NCI-H748 treated with DMSO at 0.1 percent for 48 hours (cell line): ENCODE measurements at places on chromosomes 4 and X.

DNA sequence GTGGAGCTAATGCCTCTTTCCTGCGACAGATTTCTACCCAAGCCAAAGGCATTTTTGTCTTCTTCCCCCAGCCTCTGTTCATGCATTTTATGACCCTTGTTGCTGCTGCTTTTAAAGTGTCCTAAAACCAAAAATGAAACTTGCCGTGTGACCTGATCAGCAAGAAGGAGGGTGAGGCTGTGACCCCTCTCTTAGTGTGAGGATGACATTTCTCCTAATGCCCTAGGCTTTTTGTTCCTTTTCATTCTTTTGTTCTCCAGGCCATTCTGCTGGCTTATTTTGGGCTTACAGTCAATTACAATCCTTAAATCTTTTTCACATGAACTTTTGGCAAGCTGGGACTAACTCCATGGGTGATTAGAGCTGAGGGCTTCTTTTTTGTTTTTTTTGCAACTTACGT is 34.4 kb downstream of the PTTG2 start:
- no peak for DNase-seq

DNA sequence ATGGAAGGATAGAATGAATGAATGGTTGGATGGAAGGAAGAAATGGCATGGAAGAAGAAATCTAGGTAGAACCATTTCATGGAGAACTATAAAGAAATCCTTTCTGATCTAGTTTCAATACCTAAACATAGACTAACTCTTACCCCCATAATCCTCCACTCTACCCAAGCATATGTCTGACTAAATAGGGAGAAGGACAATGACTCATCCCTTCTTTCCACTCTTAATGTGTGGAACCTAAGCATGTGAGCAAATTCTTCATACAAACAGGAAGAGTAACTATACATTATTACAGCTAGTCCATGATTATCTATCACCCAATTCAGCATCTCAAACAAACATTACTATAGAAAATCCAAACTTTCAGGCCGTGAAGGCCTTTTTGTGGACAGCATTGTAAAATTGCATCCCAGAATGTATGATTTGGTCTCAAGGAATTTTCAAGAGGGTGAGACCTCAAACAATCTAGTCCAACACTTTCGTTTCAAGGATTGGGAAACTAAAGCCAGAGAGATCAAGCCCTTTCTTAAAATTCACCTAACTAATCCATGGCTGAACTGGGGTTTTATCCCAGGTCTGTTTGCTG is 11.2 kb downstream of the C1QTNF7 start:
- DNase-seq: no peak

DNA sequence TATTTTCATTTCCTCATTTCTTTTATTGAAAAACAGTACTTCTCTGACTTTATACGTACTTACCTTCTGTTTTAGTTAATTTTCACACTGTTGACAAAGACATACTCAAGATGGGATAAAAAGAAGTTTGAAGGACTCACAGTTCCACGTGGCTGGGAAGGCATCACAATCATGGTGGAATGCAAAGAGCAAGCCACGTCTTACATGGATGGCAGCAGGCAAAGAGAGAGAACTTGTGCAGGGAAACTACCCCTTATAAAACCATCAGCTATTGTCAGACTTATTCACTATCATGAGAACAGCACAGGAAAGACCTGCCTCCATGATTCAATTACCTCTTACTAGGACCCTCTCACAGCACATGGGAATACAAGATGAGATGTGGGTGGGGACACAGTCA is 20.7 kb upstream of the UGT2B15 start:
- no peak for DNase-seq

DNA sequence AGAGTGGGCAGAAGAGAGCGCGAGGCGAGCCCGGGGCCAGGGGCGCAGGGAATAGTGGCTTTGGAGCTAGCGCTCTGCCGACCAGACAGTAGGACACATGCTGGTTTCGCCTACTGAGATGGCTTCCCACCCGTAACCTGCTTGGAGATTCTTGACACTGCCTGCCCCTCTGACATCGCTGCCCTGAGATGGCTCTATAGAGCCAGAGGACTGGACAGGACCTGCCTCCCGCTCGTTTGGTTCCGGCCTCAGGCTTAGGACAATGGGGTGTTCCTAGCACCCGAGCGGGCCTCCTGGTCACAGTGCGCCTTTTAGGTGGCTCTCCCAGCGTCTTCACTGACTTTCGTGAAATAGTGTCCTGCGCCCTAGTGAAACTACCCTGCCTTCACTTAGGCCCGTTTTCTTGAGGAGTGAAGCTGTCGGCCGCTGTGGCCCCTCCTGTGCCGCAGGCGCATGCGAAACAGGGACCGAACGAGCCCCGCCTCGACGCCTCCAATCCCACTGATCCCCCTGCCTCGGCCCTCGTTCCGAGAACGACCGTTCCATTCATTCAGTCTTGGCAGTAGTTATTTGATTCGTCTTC is 608 bp downstream of the TAF1 start:
- no peak for DNase-seq

GRCh38 chrX:100994352-100995281 is 25.1 kb downstream of the ARL13A start:
- no peak for DNase-seq

GRCh38 chr4:41687971-41688370 is 60.6 kb downstream of the PHOX2B start:
- DNase-seq: no peak

GRCh38 chr4:153259661-153260060 is 55.4 kb downstream of the TRIM2 start:
- DNase-seq: no peak

- no peak for DNase-seq
Observed at GRCh38 chr4:38831653-38832052, 25.0 kb downstream of the TLR6 start.

DNA sequence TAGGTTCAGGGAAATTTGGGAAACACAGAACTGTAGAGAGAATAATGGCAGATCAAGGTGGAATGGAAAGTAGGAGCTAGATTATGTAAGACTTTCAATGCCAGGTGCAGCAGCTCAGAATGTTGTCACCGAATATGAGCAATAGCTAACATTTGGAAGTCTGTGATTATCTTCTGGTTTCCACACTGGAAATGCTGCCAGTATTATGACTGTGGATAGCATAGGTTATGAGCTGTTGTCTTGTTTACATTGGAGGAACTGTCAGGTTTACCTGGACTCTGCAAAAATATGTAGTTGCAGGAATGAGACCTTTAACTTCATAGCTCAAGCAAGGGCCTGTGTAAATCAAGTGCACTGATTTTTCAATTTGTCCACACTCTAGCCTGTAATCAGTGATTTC is 26.0 kb upstream of the TAF9B start:
- DNase-seq: no peak

GRCh38 chr4:121150003-121150402 is 14.1 kb downstream of the TNIP3 start:
- no peak for DNase-seq

- no peak for DNase-seq
Observed at GRCh38 chr4:2250357-2251072, 8.6 kb upstream of the HAUS3 start.

- DNase-seq: no peak
Observed at GRCh38 chrX:105773801-105774200, 48.5 kb upstream of the NRK start.

DNA sequence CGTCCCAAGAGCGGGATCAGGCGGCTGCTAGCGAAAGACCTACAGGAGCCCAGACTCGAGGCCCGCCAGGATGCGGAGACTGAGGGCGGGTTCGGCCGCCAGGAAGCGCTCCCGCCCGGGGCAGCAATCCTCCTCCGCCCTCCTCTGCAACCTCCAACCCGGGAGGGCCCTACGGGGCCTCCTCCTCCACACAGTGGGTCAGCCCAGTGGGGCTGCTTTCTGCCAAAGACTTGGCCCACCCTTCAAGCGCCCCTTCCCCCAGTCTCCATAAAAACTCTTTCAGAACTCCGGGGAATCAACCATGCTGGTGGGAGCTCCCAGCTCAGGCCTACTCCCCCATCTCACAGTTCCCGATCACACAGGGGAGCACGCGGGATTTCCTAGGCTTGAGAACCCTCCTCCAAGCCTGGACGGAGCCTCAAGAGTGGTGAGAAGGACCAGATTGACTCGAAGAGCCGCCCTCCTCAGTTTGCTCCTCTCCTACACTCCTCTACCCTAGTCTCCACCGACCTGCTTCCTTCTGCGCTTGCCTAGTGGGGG is 77.5 kb downstream of the RLIM start:
- DNase-seq: peak; percentile 40

DNA sequence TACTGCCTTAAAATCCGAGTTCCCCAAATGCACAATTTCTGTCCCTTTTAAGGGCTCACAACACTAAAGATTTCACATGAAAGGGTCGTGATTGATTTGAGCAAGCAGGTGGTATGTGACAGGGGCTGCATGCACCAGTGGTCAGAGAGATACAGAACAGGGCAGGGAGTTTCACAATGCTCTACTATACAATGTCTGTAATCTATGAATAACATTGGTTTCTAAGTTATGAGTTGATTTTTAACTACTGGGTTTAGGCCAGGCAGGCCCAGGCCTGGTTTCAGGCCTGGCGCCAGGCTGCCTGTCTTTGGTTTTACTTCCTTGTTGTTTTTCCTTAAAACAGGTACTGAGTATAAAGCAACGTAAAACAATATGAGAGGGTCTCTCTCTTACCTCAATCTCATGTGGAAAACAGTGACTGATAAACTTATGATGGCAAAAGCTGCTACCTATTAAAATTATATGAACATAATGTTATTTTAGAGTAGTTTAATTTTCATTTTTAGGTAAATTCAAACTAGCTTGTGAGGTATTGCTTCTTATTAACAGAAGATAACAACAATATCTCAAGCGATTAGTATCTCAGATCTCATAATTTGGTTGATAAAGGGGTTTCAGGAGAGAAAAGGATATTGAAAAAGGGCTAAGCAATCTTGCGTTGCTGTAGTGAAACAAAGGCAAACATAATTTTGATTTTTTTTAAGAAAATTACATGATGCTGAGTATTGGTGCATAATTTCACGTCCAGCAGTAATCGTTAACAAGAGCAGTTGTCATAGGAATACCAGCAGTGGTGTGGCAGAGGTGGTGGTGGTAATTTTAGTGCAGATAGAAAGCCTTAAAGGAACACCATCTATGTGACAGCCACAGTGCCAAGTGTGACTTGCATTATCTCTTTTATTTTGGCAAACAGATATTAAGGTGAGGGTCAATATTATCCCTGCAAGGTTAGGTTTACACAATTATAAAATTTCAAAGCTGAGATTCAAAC is 944.4 kb upstream of the GRID2 start:
- DNase-seq: no peak

GRCh38 chr4:14066979-14067378 is 439.5 kb upstream of the BOD1L1 start:
- DNase-seq: no peak

- no peak for DNase-seq
Observed at GRCh38 chrX:74593593-74593992, 20.8 kb downstream of the RLIM start.

DNA sequence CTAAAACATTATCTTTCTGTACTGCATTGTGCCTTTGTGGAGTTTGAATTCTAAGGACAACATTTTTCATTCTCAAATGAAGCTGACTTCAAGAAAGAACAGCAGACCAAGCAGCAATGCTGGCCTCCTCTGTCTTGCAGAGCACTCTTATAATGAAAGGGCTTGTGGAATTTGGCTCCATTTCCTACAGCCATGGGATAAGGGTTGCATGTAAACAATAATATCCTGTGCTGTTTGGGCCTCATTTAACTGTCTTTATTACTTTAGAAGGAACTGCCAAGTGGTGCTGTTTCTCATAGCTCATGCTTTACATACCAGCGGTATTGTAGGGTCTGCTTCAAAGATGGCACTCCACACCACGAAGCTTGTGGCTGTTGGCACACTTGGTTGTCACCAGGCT is 111.4 kb upstream of the EOLA2 start:
- DNase-seq: no peak

GRCh38 chr4:81424336-81424735 is 47.4 kb downstream of the RASGEF1B start:
- DNase-seq: no peak

DNA sequence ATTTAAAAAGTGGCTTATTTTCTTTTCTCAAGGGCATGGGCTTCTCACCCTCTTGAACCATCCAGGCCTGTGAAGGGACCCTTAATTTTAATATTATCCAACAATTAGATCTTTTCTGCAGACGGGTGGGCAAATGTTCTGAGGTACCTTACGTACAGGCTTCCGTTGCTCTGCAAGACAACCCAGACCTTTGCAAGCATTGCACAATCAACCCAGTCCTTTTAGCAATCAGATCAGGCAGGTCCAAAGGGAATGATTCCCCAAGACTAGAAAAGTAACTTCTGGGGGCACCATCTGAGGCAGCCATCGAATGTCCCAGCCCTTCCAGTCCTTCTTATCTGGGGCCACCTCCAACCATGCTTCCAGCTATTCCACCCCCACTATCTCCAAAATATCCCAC is 67.3 kb upstream of the TACR3 start:
- no peak for DNase-seq

DNA sequence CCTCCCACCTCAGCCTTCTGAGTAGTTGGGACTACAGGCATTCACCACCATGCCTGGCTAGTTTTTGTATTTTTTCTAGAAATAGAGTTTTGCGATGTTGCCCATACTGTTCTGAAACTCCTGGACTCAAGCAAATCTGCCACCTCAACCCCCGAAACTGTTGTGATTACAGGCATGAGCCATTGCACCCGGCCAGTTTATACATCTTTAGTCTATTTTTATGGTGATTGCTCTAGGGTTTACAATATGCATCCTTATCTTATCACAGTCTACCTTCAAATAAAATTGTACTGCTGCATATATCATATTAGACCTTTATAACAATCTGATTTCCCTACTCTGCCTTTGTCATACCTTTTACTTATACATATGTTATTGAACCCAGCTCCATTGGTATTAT is 56.9 kb downstream of the SOWAHB start:
- no peak for DNase-seq

DNA sequence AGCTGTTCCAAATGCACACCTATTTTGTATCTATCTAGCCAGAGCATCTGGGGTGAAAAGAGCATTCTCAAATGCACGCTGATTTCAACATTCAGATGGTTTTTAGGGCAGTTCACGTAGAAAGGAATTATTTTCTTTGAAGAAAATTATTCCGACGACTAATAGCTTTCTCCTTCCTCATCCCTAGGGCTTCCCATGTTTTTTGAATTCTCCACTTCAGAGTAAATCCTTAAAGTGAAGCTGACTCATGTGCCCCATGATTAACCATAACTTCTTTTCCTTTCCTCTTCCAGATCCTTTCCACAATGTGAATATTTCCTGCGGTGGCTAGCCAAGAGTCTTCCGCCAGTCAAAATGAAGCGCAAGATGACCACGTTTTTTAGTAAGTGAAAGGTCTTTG is 86.7 kb upstream of the PDHA1 start:
- no peak for DNase-seq
